Suprapubic skin (tissue), 4 donors: ENCODE measurements at places on chromosomes 12 and 14.

GRCh38 chr12:113804961-113805600, 161.0 kb downstream of the RBM19 start:
- no peak for DNase-seq

GRCh38 chr14:95077345-95077744, 80.0 kb downstream of the DICER1 start:
- DNase-seq: no peak

GRCh38 chr12:119826661-119827445, 50.3 kb downstream of the CIT start:
- no peak for DNase-seq

DNA sequence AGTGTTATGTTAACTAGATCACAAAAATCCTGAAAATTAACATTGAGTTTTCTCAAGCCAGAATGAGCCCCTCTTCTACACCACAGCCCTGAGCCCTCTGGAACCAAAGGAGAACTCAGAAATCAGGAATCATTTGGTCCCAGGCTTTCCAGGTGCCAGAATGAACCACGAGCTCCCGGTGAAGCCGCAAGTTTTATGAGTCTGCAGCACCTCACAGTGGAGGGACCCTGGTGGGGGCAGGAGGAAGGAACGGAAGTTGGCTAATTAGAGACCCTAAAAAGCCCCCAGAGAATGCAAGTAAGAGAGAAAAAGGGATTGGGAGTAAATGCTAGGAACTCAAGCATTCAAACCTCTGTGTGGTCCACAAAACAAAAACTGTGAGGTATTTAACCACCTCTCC, 52.9 kb upstream of the BCL2L14 start:
- DNase-seq: peak; percentile 41

DNA sequence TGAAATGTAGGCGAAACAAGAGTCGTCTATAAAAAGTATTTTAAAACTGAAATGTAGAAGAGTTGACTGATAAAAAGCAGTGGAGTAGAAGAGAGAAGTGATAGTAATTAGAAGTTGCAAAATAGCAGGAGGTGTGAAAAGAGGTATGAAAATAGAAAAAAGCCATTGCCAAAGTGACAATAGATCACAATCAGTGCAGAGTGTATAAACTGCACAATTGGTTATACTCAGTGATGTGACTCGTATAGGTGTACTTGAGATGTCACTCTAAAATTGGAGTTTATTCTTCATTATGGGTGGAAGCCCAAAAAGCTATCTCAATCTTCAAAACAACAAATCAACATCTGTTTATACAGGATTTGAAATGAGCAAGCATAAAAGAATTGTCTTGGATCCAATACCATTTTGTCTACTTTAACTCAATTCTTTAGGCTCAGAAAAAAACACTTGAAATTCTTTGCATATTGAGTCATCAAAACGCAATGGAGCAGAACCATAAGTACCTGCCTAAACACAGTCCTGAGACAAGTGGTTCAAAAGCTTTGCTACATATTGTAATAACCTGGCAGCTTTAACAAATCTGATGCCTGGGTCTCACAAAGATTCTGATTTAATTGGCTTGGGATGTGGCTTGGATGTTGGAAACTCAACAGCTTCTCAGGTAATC, 8.8 kb downstream of the IKBIP start:
- no peak for DNase-seq
